CD4-positive, alpha-beta T cell (primary cell): ENCODE measurements at places on chromosomes 5 and 9. TPM values are rescaled to one million over a fixed set of nuclear protein-coding genes. Genes with fewer than 3 reads are reported as not detected.

TTC23L gene
- 0.20 TPM for total RNA-seq

GRCh38 chr9:81092057-81092456 lies 597.3 kb downstream of the TLE1 start:
- H3K27me3 ChIP-seq: no peaks in the 10 kb centered on the region
- no peaks in the 10 kb centered on the region for H3K36me3 ChIP-seq
- H3K4me3 ChIP-seq: no peak overlapping the region

PCDHB10 gene
- total RNA-seq: not detected

DNA sequence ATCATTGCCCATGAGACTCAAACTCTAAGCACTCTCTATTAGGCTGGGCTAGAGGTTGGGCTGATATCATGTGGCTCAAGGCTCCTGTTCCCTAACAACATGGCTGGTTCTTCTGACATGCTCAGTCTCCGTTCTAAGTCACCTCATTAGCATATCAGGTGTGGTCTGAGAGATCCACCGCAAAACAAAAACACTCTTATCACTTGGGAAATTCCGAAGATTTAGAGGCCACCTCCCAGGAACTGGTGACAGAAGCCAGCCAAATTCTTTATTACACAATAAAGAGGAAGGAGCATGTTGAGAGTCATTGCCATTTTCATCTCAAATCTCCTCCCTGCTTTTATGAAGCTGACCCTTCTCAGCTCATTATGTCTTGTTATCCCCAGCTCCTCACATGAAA lies 107.6 kb downstream of the MSX2 start:
- no peak for DNase-seq
- H3K4me1 ChIP-seq: no peaks in the 10 kb centered on the region

- peaks cover 17% of the 10 kb centered on the region for H3K4me1 ChIP-seq
- DNase-seq: no peak
- H3K27ac ChIP-seq: no peak overlapping the region
- H3K4me3 ChIP-seq: peak overlapping the region; percentile 88
- H3K36me3 ChIP-seq: no peaks in the 10 kb centered on the region
Observed at GRCh38 chr5:37248421-37248969, 681 bp downstream of the CPLANE1 start.

CNTNAP3 gene
- not detected for total RNA-seq

DNA sequence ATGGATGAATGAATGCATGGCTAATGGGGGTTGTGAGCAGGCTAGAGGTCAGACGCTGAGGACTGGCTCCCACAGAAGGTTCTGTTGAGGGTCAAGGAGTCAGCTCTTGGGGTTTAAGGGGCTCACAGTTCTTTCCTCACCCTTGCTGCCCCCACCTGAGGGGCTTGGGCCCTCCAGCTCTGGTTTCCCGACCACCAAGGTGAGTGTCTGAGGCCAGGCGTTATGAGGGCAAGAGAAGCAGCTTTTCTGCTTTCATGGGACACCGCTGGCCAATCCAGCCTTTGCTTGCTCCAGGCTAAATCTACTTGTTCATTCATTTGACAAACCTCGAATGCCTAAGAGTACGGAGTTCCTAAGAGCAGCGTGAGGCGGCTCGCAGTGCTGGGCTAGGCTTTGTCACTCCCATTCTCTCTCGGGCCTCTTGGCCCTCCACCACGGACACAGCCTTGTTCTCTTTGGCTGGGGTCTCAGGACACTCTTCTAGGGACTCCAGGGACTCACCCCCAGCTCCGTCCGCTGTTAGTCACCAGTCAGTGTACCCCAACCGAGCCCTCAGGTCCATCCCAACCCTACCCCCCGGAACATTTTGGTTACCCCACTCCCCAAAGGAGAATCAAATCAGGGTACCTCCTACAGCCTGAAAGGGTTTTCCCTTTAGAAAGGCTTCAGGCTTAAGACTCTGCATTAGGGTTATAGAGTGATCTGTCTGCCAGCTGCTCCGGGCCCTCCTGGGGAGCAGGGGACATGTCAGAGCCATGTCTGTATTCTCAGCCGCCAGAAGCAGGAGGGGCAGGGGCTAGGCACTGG lies 210.1 kb upstream of the MVB12B start:
- H3K36me3 ChIP-seq: no peaks in the 10 kb centered on the region
- peaks cover 8% of the 10 kb centered on the region for H3K27me3 ChIP-seq
- H3K27ac ChIP-seq: no peak overlapping the region
- H3K4me3 ChIP-seq: no peak overlapping the region
- no peaks in the 10 kb centered on the region for H3K4me1 ChIP-seq
- no peak for DNase-seq

GRCh38 chr9:9079473-9079872 lies 1279.9 kb upstream of the DMAC1 start:
- DNase-seq: no peak
- H3K27me3 ChIP-seq: no peaks in the 10 kb centered on the region
- no peak overlapping the region for H3K27ac ChIP-seq

REEP2 gene
- total RNA-seq: 0.34 TPM

TSSK1B gene
- total RNA-seq: not detected

IFNA7 gene
- total RNA-seq: not detected

PCDHGB2 gene
- 0.19 TPM for total RNA-seq

- no peaks in the 10 kb centered on the region for H3K27me3 ChIP-seq
- no peak overlapping the region for H3K27ac ChIP-seq
- DNase-seq: no peak
- no peak overlapping the region for H3K4me3 ChIP-seq
Observed at GRCh38 chr9:20725675-20726074, 41.6 kb downstream of the FOCAD start.

DNA sequence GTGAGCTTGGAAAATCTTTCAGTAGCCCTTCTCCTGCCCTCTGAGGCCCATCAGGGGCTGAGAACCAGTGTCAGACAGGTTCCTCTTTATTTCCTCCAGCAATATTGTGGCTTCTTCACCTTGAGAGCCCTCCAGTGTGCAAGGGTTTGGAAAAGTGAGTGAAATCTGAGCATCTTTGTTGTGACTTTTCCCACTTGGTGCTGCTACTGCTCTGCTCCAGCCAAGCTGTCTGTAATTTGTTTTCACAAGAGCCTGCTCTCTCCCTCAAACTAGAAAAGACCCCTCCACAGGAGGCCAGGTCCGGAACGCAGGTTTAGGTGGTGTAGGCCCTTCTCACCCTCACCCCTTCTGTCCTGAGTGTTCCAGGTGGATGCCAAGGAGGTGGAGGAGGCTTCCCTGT lies 57.4 kb upstream of the SPRY4 start:
- H3K36me3 ChIP-seq: no peaks in the 10 kb centered on the region
- peaks cover 2% of the 10 kb centered on the region for H3K4me1 ChIP-seq
- H3K27ac ChIP-seq: no peak overlapping the region
- H3K4me3 ChIP-seq: no peak overlapping the region
- DNase-seq: no peak
- no peaks in the 10 kb centered on the region for H3K27me3 ChIP-seq

GFRA3 gene
- not detected for total RNA-seq

PCDHA5 gene
- not detected for total RNA-seq

GRCh38 chr9:113568081-113568435 lies 104.5 kb downstream of the RGS3 start:
- no peaks in the 10 kb centered on the region for H3K27me3 ChIP-seq
- peaks cover 15% of the 10 kb centered on the region for H3K36me3 ChIP-seq
- no peak overlapping the region for H3K27ac ChIP-seq
- H3K4me1 ChIP-seq: peaks cover 25% of the 10 kb centered on the region

LIX1 gene
- total RNA-seq: not detected

SLC23A1 gene
- total RNA-seq: not detected

TMEM171 gene
- total RNA-seq: not detected

DNA sequence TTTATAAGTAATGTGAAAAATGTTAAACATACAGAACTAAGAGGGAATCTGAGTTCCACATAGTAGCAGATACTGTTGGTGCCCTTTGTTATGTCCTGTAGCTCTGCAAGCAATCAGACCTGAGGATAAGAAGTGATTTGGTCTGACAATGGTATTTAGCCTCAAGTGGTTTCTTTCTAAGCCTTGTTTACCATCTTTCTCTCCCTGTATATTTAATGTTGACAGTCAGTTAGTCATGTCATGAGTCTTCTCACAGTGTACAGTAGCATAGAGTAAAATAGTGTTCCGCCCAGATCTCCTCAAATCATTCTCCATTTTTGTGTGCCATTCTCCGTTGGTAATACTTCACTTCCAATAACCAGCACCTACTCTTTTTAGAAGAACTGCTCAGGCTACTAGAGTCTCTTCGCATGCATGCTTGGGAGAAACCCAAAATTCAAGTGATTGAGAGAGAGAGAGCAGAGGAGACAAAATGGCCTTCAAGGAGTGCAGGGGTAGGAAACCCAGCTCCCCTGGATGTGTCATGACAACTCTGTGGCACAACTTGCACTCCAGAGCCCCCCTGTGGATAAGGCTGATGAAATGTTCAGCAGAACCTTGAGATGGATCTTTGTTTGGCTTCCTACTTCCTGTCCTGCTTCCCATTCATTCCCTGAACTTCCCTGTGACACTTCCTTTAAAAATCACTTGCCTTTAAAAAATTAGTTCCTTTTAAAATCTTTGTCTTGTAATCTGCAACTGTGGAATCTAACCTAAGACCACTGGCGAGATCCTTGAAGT lies 129.2 kb upstream of the FST start:
- no peaks in the 10 kb centered on the region for H3K4me1 ChIP-seq
- H3K4me3 ChIP-seq: no peak overlapping the region
- H3K36me3 ChIP-seq: no peaks in the 10 kb centered on the region
- no peaks in the 10 kb centered on the region for H3K27me3 ChIP-seq
- no peak overlapping the region for H3K27ac ChIP-seq

GRCh38 chr9:86867804-86868313 lies 79.4 kb downstream of the GAS1 start:
- no peaks in the 10 kb centered on the region for H3K27me3 ChIP-seq
- no peak overlapping the region for H3K27ac ChIP-seq
- no peak overlapping the region for H3K4me3 ChIP-seq
- H3K36me3 ChIP-seq: no peaks in the 10 kb centered on the region

DNA sequence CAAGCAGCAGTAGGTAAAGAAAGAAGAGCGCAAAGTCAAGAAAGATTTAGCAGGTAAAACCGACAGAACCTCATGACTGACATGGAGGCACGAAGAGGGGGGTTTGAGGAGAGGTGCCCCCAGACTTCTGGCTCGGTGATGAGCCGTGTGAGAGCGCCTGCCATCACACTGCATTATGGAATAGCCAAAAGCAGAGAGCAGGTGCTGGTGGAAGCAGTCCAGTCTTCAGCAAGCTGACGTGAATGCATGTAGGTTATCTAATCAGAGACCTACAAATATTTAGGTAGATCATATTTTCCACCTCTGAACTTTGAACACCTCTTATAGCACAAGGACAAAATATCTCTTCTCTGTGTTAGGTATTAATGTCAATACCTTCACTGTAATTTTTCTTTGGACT lies 68.4 kb downstream of the RNF130 start:
- DNase-seq: no peak
- H3K4me3 ChIP-seq: no peak overlapping the region
- no peaks in the 10 kb centered on the region for H3K4me1 ChIP-seq
- no peak overlapping the region for H3K27ac ChIP-seq
- H3K27me3 ChIP-seq: no peaks in the 10 kb centered on the region

LCN1 gene
- total RNA-seq: not detected

DNA sequence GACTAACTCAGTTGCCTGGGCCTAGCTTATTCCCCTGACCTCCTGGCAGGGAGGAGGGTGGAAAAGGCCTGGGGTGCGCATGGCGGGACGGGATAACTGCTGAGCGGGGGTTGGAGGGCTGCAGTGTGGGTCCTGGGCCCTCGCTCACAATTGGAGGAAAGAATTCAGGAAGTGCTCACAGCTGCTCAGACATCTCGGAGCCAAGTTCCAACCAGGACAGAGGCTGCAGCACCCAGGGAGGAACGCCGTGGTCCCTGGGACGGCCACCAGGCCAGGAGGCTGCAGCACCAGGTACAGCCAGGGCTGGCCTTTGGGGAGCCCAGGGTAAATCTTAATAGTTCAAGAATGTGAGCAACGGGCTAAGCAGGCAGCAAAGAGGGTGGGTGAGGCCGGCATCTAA lies at the start of gene SPAAR:
Gene SPAAR, plus strand, starts transcription at position 217 of the 400 bp plus-strand sequence. CDS start 974 bp downstream, outside the sequence.
- H3K36me3 ChIP-seq: no peaks in the 10 kb centered on the region
- no peak within 1 kb of the TSS for H3K4me3 ChIP-seq
- H3K27ac ChIP-seq: peak within 1 kb of the TSS; percentile 78

GRCh38 chr5:124057724-124058231 lies 545.8 kb downstream of the CSNK1G3 start:
- H3K36me3 ChIP-seq: no peaks in the 10 kb centered on the region
- H3K4me3 ChIP-seq: no peak overlapping the region
- no peak overlapping the region for H3K27ac ChIP-seq
- H3K4me1 ChIP-seq: no peaks in the 10 kb centered on the region

- H3K4me1 ChIP-seq: peaks cover 4% of the 10 kb centered on the region
- no peak overlapping the region for H3K4me3 ChIP-seq
- H3K27me3 ChIP-seq: peaks cover 3% of the 10 kb centered on the region
- no peak for DNase-seq
- no peaks in the 10 kb centered on the region for H3K36me3 ChIP-seq
- no peak overlapping the region for H3K27ac ChIP-seq
Observed at GRCh38 chr9:113807173-113808061, 68.7 kb upstream of the ZNF618 start.

GRCh38 chr9:114334490-114334889 lies 4.8 kb downstream of the ORM2 start:
- DNase-seq: peak; percentile 13
- H3K27ac ChIP-seq: no peak overlapping the region
- H3K4me1 ChIP-seq: peaks cover 15% of the 10 kb centered on the region
- no peaks in the 10 kb centered on the region for H3K27me3 ChIP-seq
- peaks cover 49% of the 10 kb centered on the region for H3K36me3 ChIP-seq

DNA sequence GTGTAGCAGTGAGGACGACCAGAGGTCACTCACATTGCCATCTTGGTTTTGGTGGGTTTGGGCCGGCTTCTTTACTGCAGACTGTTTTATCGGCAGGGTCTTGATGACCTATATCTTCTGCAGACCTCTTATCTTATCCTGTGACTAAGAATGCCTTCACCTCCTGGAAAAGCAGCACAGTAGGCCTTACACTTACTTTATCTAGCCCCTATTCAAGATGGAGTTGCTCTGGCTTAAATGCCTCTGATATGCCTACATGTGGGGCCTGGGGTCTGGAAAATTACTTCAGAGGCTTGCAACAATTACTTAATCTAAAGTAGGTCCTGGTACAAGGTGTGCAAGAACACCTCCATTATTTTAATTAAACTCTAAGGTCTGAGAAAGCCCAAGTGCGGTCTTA lies 86.9 kb upstream of the IL12B start:
- no peaks in the 10 kb centered on the region for H3K27me3 ChIP-seq
- peaks cover 14% of the 10 kb centered on the region for H3K4me1 ChIP-seq
- H3K27ac ChIP-seq: no peak overlapping the region
- DNase-seq: no peak
- no peak overlapping the region for H3K4me3 ChIP-seq

DNA sequence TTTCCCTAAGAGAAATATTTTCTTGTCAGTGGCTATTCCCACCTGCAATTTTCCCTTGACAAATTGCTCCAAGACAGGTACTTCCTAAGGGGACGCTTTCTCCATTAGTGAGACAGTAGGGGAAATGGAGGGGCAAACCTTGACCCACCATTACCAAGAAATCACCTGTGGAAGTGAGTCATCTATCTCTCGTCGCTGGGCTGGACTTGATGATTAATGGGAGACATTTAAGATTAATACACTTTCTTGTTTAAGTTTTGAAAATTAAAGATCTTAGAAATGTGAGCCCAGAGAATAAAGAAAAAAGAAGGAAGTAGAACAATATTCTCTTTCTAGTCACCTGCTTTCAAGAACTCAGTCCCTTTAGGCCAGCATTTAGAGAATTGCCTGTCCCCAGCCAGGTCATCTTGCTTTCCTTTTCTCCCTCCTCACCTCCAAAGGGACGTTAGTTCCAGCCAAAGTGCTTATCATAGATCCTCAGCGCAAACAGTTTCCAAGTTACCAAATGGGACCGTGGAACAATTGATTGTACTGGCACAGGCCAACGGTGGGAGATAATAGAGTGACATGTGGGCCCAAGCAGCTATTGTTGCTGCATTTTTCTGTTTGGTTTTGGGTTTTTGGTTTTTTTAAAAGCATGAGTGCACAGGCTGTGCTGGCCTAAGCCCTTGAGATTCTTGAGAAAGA lies 284.4 kb downstream of the ENC1 start:
- DNase-seq: no peak
- H3K4me1 ChIP-seq: no peaks in the 10 kb centered on the region
- no peak overlapping the region for H3K4me3 ChIP-seq
- H3K36me3 ChIP-seq: no peaks in the 10 kb centered on the region
